ENCODE measurements at places on chromosomes 5 and 9.

DNA sequence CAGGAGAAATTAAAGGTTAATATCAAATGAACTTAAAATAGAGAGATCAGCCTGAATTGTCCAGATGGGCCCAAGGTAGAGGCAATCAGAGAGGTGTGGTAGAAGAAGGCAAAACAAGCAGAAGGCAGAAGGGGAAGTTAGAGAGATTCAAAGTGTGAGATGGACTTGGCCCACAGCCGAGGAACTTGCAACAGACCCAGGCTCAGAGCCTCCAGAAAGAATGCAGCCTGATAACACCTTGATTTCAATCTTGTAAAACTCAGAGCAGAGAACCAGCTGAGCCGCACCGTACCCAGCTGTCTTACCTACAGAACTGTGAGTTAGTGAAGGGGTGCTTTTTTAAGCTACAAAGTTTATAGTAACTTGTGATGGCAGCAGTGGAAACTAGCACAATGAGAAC is 190.9 kb downstream of the RFK start:
- no peak for DNase-seq

GRCh38 chr5:168820874-168821273 is 241.7 kb upstream of the PANK3 start:
- no peak for DNase-seq

- peak; percentile 73 for DNase-seq
Measured at GRCh38 chr5:34452170-34452828, 203.8 kb upstream of the RAI14 start.

- DNase-seq, result no peak
Measured at GRCh38 chr5:133889271-133889905, 79.0 kb downstream of the C5orf15 start.

DNA sequence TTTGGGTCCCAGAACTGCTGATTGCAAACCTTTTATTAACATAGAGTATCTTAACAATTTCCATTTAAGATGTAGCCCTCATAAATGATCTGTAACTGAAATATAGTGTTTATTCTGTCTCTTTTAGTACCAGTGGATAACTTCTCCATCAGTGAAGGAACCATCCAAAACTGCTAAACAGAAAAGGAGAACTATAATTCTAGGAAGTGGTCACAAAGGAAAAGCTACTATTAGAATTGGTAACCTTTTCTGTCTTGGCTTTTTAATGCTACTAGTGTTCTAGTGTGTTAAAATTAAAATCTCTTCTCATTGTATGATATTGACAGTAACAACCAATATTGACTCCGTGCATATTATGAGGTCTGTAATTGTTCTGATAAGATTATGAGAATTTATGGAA is 12.8 kb downstream of the CEP78 start:
- no peak for DNase-seq

DNA sequence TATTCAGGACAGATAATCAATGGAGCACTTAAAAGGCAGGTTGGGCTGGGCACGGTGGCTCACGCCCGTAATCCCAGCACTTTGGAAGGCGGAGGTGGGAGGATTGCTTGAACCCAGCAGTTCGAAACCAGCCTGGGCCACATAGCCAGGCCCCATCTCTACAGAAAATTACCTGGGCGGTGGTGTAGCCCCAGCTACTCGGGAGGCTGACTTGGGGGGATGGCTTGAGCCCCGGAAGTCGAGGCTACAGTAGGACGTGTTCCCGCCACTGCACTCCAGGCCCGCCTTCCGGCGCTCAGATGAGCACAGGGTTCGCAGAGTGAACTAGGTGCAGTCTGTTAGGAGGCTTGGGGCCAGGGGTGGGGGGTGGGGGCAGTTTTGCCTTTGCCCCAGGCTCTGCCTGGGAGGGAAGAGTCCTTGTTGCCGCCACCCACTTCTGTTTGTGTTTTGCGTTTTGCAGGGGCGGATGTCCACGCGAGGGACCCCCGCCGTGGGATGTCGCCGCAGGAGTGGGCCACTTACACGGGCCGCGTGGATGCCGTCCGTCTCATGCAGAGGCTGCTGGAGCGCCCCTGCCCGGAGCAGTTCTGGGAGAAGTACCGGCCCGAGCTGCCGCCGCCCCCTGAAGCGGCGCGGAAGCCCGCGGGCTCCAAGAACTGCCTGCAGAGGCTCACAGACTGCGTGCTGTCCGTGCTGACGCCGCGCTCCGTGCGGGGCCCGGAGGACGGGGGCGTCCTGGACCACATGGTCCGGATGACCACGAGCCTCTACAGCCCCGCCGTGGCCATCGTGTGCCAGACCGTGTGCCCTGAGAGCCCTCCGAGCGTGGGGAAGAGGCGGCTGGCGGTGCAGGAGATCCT is 85.2 kb downstream of the ANKRD33B start:
- no peak for DNase-seq

- no peak for DNase-seq
Measured at GRCh38 chr5:155129513-155129880, 115.9 kb downstream of the KIF4B start.

DNA sequence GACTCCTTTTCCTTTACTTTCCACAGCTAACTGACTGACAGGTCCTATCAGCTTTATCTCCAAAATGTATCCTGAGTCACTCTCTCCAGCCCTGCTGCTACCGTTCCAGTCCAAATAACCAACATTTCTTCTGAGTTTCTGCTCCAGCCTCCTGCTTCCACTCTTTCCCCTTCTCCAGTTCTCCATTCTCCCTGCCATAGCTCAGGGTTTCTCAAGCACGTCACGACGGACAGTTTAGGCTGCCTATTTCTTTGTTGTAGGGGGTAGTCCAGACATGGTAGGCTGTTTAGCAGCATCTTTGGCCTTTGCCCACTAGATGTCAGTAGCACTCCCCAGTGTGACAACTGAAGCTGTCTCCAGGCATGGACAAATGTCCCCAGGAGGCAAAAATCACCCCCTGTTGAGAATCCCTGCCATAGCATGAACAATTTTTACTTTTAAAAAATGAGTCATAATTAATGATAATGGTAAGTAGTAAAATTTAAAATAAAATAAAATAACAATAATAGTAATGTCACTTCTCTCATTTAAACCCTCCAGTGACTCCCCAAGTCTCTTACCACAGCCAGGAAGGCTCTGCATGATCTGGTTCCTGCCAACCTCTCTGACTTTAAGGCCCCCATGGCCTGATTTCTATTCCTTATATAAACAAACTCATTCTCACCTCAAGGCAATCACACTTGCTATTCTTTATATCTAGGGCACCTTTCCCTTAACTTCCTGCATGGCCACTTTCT is 105.4 kb upstream of the FER start:
- DNase-seq, result peak; percentile 83

DNA sequence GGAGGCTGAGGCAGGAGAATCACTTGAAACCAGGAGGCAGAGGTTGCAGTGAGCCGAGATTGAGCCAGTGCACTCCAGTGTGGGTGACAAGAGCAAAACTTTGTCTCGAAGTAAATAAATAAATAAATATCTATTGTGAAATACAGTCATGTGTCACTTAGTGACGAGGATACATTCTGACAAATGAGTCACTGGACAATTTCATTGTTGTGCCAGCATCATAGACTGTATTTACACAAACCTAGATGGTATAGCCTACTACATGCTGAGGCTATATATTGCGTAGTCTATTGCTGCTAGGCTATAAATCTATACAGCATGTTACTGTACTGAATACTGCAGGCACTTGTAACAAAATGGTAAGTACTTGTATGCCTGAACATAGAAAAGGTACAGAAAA is 61.1 kb upstream of the CCL21 start:
- peak; percentile 29 for DNase-seq

DNA sequence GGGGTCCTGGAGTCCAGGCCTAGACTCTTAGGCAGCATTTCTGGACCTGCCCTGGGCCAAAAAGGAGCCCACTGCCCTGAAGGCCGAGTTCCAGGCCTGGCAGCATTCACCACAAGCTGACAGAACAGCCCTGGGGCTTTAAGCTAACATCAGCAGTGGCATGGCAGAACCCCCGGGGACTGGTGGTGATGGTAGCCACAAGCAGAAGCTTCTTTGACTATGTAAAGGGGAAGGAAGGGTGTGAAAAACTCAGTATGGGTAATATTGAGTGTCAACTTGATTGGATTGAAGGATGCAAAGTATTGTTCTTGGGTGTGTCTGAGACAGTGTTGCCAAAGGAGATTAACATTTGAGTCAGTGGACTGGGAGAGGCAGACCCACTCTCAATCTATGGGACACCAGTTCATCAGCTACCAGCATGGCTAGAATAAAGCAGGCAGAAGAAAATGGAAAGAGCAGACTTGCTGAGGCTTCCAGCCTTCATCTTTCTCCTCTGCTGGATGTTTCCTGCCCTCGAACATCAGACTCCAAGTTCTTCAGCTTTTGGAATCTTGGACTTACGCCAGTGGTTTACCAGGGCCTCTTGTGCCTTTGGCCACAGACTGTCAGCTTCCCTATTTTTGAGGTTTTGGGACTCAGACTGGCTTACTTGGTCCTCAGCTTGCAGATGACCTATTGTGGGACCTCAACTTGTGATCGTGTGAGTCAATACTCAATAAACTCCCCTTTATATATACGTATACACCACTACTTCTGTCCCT is 661.0 kb upstream of the C9orf72 start:
- no peak for DNase-seq

- no peak for DNase-seq
Measured at GRCh38 chr5:176901260-176902101, 2.3 kb upstream of the HK3 start.

GRCh38 chr9:91654527-91654926 is 230.9 kb upstream of the NFIL3 start:
- no peak for DNase-seq

GRCh38 chr9:128898845-128899565 is 17.1 kb downstream of the LRRC8A start:
- DNase-seq, result no peak

DNA sequence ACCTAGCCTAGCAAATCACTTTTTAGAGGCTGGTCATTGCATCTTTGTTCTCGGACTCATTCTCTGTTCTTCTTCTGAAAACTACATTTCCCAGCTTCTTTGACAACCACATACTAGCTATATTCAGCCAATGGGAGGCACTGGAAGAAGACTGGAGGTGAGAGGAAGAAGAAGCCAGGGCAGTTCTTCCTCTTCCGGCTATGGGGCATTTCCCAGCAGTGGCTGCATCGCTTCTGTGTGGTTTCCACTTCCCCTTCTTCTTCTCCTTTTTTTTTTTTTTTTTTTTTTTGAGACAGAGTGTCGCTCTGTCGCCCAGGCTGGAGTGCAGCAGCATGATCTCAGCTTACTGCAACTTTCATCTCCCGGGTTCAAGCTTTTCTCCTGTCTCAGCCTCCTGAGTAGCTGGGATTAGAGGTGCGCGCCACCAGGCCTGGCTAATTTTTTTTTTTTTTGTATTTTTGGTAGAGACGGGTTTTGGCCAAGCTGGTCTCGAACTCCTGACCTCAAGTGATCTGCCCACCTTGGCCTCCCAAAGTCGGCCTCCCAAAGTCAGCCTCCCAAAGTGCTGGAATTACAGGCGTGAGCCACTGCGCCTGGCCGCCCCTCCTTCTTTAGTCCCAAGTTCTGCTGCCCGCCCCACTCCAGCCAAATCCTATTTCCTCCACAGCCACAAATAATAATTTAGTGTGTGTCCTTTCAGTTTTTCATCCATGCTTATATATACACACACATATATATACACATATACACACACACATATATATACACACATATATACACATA is 6.9 kb upstream of the UBAP1 start:
- DNase-seq, result no peak

- DNase-seq, result no peak
Measured at GRCh38 chr5:19902316-19902934, 85.6 kb downstream of the CDH18 start.

DNA sequence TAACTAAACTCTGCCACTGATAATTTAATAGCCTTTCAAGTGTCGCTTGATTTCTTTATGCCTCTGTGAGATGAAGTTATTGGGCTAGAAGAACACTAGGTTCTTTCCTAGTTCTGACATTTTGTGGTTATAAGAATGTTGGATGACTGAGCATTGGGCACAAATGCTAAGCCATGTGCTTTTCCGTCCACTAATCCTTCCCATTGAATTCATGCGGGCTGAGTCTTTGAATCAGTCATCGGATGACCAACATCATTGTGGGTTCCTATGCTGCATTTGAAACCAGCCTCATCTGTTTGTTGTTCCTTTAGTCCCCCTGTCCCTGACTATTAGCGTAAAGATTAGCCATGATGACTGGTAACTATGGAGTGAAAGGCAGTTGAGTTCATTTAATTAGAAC is 58.5 kb downstream of the ALDH1A1 start:
- no peak for DNase-seq

Data from DMS53 (cell line).